ENCODE measurements at places on chromosomes 12 and 14.

DNA sequence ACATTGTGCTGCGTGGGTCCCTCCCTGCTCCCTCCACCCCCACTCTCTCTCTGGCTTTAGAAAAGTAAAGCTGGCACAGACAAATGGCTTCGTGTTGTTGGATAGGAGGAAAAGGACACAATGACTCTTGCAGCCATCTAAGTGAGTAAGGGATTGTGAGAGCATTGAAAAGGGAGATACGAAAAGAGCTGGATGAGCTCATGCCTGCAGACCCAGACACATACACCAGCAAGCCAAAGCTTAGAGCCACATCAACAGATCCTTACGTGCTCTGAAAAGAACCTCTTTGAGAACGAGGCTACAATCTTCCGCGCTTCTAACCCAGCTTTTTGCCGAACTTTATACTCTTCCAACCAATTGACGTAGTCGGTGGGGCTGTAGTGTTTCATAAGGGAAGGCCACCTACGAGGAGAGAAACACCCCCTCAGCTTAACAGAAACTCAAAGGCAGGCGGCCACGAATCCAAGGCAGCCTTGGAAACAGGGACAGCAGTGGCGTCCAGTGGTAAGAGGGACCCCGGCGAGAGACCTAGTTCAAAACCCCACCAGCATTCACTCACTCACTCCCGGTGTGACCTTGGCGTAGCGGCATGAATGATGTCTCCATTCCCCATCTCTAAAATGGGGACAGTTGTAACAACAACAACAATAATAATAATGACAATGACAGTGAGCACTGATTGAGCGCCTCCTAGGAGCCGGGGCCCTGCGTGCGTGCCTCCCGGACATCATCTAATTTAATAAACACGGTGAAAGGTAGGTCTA, 1.1 kb downstream of the FBXO21 start:
- no peak for DNase-seq
- peak overlapping the region; percentile 91 for H3K4me3 ChIP-seq
- peaks cover 4% of the 10 kb centered on the region for H3K36me3 ChIP-seq
- peaks cover 25% of the 10 kb centered on the region for H3K4me1 ChIP-seq
- peak overlapping the region; percentile 84 for H3K27ac ChIP-seq

DNA sequence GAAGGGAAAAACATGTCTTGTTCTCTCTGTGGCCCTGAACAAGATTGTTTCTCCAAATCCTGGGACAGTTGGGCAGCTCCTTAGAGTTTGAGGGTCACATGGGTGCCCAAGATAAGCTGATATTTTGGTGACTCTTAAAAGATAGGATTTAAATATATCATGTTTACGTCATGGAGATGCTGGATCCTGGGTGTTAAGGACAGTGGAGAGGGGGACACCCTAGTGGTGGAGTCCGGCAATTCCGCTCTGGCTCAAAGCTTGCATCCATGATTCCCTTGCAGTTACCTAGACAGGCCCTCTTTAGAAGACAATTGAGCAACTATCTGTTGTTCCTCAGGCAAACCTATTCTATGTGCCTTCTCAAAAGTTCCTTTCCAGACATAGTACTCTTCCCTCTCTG, 101.8 kb downstream of the CMKLR1 start:
- no peaks in the 10 kb centered on the region for H3K4me1 ChIP-seq
- DNase-seq, result no peak
- no peak overlapping the region for H3K4me3 ChIP-seq
- H3K27me3 ChIP-seq, result no peaks in the 10 kb centered on the region
- H3K27ac ChIP-seq, result no peak overlapping the region
- H3K36me3 ChIP-seq, result peaks cover 30% of the 10 kb centered on the region

DNA sequence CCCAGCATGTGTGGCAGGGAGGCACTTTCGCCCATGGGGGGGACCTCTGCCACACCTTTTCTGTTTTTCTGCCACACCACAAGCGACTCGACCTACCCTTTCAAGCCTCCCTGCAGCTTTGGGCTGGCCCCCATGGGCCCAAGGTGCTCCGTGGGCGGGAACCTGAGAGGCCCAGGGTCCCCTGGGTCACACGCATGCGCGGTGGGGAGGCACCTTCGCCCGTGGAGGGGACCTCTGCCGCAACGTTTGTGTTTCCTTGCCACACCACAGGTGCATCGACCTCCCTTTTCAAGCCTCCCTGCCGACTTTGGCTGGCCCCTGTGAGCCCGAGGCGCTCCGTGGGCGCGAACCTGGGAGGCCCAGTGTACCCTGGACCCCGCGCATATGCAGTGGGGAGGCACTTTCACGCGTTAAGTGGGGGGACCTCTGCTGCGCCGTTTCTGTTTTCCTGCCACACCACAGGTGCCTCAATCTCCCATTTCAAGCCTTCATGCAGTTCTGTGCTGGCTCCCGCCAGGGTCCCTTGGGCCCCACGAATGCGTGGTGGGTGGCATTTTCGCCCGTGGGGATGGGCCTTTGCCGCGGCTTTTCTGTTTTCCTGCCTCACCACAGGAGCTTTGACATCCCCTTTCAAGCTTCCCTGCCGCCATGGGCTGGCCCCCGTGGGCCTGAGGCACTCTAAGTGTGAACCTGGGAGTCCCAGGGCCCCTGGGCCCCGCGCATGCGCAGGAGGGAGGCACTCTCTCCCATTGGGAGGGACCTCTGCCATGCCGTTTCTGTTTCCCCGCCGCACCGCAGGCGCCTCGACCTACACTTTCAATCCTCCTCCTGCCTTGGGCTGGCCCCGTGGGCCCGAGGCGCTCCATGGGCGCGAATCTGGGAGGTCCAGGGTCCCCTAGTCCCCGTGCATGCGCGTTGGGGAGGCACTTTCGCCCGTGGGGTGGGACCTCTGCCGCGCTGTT, 332.2 kb downstream of the ALG10 start:
- no peaks in the 10 kb centered on the region for H3K4me1 ChIP-seq
- no peak overlapping the region for H3K27ac ChIP-seq
- H3K27me3 ChIP-seq, result no peaks in the 10 kb centered on the region
- H3K36me3 ChIP-seq, result no peaks in the 10 kb centered on the region
- no peak for DNase-seq

DNA sequence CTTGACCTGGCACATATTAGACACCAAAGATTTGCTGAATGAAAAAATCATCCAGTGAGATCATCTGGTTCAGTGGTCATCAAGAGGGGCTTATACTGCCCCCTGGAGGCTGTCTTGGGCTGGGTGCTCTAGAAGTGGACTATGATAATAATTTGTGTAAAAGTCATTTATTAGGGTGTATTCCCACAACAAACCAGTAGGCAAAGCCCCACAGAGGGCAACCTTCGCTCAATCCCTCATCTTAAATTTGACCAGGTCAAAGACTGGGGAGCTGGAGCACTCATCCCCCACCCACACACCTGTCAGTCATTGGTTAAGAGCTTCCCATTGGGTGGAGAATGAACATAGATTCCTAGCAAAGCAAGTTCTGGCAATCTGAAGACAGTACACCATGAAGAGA, 20.0 kb upstream of the FICD start:
- DNase-seq, result no peak
- no peaks in the 10 kb centered on the region for H3K4me1 ChIP-seq
- H3K27ac ChIP-seq, result no peak overlapping the region

GRCh38 chr14:56342494-56342942, 224.3 kb downstream of the PELI2 start:
- H3K4me3 ChIP-seq, result no peak overlapping the region
- peak overlapping the region; percentile 6 for H3K27ac ChIP-seq
- no peaks in the 10 kb centered on the region for H3K36me3 ChIP-seq
- no peak for DNase-seq
- H3K27me3 ChIP-seq, result no peaks in the 10 kb centered on the region

- no peaks in the 10 kb centered on the region for H3K27me3 ChIP-seq
- peaks cover 64% of the 10 kb centered on the region for H3K4me1 ChIP-seq
- no peak overlapping the region for H3K4me3 ChIP-seq
- H3K27ac ChIP-seq, result peak overlapping the region; percentile 77
Observed at GRCh38 chr12:76863837-76864236, 15.0 kb downstream of the CSRP2 start.

DNA sequence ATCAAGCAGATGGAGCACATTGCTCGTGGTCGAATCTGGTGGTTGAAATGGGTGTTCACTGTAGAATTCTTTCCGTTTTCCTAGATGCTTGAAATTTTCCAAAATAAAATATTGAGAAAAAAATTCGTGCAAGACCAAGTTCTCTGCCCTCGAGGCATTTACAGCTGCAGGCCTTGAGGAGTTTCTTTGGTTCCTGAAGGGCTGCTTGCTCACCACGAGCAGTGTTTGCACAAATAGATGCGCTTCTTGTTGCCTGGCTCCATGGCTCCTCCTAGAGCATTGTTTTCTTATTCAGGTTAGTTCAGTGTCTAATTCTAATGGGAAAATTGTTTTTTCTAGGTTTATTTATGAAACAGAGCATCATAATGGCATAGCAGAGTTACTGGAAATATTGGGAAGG, 74.5 kb upstream of the DYNC1H1 start:
- no peaks in the 10 kb centered on the region for H3K27me3 ChIP-seq
- peaks cover 88% of the 10 kb centered on the region for H3K36me3 ChIP-seq
- no peak overlapping the region for H3K27ac ChIP-seq

DNA sequence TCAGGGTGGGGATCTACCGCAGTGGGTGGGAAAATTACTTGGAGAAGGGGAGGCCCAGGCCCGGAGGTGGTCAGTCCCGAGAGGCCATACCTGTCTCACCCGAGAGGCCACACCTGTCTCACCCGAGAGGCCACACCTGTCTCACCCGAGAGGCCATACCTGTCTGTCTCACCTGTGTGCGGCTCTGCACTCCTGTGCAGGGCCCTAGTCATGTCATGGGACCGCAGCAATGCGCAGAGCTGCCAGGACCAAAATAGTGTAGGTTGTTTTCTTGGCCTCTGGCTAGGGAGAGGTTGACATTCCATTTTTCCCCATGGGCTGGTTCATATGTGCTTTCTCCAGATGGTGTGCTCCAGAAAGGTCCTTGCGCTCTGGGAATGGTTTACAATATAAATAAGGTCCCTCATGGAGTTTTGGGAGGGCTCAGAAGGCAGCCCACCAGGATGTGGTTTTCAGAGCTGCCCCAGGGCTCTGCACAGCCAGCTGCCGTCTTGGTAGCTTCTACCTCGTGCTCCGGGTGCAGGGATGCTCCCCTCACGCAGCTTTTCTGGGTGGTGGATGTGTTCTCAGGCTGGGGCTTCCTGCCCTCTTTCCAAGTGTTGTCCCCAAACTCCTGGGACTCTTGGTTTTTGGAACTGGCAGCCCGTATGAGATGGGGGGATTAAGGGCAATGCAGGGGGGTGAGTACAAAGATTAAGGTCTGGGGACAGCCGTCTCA, 58.2 kb downstream of the CACNA1C start:
- H3K4me1 ChIP-seq, result peaks cover 68% of the 10 kb centered on the region
- no peak for DNase-seq
- H3K36me3 ChIP-seq, result peaks cover 9% of the 10 kb centered on the region
- H3K4me3 ChIP-seq, result no peak overlapping the region

- H3K36me3 ChIP-seq, result no peaks in the 10 kb centered on the region
- no peak overlapping the region for H3K4me3 ChIP-seq
Observed at GRCh38 chr12:131176266-131176665, 222.6 kb downstream of the ADGRD1 start.

DNA sequence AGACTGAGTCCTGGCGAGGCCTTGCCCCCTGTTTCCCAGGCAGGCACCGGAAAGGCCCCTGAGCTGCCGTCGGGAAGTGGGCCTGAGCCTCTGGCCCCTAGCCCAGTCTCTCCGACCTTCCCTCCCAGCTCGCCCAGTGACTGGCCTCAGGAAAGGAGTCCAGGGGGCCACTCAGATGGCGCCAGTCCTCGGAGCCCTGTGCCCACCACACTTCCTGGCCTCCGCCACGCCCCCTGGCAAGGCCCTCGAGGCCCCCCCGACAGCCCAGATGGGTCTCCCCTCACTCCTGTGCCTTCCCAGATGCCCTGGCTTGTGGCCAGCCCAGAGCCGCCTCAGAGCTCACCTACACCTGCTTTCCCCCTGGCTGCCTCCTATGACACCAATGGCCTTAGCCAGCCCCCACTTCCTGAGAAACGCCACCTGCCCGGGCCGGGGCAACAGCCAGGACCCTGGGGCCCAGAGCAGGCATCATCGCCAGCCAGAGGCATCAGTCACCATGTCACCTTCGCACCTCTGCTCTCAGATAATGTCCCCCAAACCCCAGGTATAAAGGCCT, 10.9 kb downstream of the TNS2 start:
- no peak overlapping the region for H3K4me3 ChIP-seq
- H3K27me3 ChIP-seq, result no peaks in the 10 kb centered on the region
- H3K4me1 ChIP-seq, result peaks cover 93% of the 10 kb centered on the region
- no peak for DNase-seq
- H3K36me3 ChIP-seq, result peaks cover 91% of the 10 kb centered on the region

DNA sequence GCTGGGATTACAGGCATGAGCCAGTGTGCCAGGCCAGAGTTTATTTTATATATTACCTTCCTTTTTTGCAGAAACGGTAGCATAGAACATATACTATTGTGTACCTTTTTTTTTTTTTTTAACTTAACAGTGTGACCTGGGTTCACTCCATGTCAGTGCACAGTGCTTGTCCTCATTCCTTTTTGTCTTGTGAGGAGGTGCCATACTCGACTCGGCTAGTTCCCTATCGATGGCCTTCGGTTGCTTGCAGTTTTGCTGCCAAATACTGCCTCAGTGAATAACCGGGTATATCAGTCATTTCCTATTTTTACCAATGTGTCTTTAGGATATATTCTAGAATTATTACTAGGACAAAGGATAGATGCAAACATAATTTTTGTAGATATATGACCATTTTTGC, 36.8 kb downstream of the ZNF664 start:
- H3K4me1 ChIP-seq, result peaks cover 2% of the 10 kb centered on the region
- no peaks in the 10 kb centered on the region for H3K27me3 ChIP-seq
- DNase-seq, result no peak
- H3K4me3 ChIP-seq, result no peak overlapping the region

All from esophagus muscularis mucosa (tissue), 4 donors.